ENCODE measurements at places on chromosomes 6 and 20.

DNA sequence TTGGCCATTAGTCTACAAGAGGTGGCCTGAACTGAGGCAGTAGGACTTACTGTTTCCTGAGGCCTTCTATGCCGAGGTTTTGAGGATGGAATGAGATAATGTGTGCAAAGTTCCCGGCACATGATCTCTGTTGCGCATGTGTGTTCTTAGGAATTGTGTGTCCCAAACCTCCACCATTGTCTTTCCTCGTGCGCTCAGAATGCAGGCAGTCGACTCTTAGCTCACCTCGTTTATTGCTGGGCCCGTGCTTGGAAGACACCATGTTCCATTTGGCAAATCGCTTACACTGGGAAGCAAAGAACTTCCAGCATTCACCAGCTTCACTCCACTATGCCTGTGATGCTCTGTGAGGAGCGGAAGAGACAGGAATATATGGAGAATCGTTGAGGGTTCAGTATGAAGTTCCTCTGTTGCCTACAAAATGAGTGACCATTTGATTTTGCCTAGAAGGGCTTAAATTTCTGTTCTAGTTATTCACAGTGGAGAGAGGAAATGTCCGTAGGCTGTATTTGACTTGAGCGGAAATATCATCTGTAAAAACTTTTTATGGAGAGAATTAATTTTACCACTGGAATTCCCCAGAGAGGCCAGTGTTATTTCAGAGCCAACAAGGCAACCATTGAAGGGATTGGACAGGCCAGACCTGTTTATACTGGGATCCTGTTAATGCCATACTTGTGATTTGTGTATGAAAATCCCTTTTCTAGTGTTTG, 75.7 kb upstream of the CLDN20 start:
- no peak for DNase-seq

GRCh38 chr6:124036384-124036783, 232.7 kb downstream of the NKAIN2 start:
- no peak for DNase-seq

DNA sequence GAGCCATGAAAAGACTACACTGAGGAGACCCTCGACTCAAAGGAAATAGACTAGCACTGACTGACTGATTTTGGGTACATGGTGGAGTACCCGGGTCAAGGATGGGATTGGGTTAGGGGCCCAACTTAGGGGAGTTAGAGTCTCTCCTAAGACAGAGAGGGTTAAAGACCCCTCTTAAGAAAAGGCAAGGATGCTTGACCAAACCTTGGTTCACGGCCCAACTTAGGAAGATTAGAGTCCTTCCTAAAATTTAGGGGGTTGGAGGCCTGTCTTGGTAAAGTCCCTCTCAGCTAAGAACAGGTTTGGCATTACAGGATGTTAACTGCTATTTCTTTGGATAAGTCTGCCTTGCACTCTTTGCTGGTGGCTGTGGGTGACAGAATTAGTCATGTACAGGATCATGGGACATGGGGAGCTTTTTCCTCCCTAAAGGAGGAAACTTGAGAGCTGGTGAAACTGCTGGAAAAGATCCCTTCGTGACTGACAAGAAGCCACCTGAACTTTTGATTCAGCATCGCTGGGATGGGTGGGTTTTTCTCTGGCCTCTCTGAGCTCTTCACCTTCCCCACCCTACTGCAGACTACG, 12.3 kb upstream of the SLC22A16 start:
- DNase-seq: no peak

GRCh38 chr6:158567871-158568401, 8.0 kb downstream of the TMEM181 start:
- DNase-seq: no peak

DNA sequence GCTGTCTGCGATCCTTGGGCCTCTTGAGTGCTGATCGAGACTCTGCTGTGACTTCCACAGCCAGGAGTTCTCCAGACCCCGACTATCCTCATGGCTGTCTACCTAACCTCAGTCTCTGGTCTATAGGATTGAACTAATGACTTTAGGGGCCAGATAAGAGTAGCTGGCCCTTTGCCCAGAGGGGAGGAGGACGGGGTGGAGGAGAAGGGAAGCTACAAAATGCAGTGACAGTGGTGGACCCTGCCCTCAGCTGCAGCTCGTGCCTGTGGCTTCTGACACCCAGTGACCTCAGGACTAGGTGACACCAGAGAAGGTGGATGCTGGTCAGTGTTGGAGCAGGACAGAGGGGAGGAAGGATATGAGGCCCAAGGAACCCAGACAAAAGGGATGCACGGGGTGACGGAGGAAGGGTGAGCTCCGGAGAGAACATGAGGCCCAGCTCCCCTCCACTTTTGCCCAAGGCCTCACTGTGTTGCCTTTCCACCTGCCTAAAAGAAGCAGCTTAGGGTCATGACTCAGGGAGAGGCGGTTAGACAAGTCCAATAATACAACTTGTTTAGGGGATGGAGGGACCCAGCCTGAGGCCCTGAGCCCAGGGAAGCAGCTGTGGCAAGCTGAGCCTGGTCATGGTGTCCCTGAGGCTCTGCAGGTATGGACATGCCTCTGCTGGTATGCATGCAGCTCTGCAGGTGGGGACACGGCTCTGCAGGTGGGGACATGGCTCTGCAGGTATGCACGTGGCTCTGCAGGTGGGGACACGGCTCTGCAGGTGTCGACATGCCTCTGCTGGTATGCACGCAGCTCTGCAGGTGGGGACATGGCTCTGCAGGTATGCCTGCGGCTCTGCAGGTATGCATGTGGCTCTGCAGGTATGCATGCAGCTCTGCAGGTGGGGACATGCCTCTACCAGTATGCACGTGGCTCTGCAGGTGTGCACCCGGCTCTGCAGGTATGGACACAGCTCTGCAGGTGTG, 67.7 kb downstream of the SYNJ2 start:
- DNase-seq: no peak

All from stimulated activated CD8-positive, alpha-beta memory T cell treated with anti-CD3 and anti-CD28 coated beads, Interleukin-15, amount 100 ng/mL, for 4 hours (primary cell).